Natural killer cell treated with Interleukin-12 subunit alpha and Interleukin-12 subunit beta and Interleukin-15 and Interleukin-18, amount 100 ng/mL, for 72 hours (primary cell): ENCODE measurements at places on chromosomes 12 and 14. TPM values are rescaled to one million over a fixed set of nuclear protein-coding genes. Genes with fewer than 3 reads are reported as not detected.

Gene PPM1H
- total RNA-seq, result not detected

Gene FZD10
- not detected for total RNA-seq

- DNase-seq, result no peak
Measured at GRCh38 chr14:56046546-56046945, 71.7 kb upstream of the PELI2 start.

- no peak for DNase-seq
Measured at GRCh38 chr14:60662982-60663381, 13.7 kb upstream of the SIX1 start.

DNA sequence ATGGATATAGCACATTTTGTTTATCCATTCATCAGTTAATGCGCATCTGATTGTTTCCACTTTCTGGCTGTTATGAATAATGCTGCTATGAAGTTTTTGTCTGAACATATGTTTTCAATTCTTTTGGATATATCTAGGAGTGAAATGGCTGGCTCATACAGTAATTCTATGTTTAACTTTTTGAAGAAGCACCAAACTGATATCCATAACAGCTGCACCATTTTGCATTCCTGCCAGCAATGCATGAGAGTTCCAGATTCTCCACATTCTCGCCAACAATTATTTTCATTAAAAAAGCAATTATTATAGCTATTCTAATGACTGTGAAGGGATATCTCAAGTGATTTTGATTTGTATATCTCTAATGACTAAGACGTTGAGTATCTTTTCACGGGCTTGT lies 89.9 kb upstream of the PPP4R3A start:
- DNase-seq, result no peak
